Activated T-helper 1 cell treated with anti-CD3 and anti-CD28 coated beads, Interleukin-12 subunit alpha, Interleukin-12 subunit beta, Interleukin-2, Interleukin-4 antibody, amounts not matched to agents 30 ng/mL and 10 ng/mL and 1 ng/mL, durations not matched to agents 14 hours and 24 hours and 36 hours (primary cell): ENCODE measurements at places on chromosomes 16 and 17.
A peak's percentile ranks its signal among the peaks of the same experiment; 100 is the strongest.

DNA sequence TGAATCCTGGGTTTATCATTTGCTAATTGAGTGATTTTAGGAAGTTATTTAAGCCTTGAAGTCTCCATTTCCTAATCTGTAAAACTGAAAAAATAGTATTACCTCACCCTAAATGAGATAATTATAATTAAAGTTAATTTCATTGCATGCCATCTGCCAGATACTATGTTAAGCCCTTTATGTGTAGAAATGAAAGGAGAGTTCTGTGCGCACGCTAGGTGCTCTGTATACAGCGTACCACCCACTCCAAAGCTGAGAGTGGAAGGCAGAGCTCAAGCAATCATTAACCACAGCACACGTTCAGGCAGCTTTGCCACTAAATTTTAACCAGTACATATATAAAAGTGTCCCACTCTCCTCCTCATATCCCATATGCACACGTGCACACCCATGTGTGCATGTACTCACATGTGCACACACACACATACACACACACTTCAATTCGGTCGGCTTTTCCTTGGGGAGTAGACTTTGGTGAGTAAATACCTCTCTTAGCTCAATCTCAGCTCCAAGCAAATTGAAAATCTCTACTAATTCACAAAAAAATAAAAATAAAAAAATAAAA, 204.8 kb downstream of the GRIN2A start:
- DNase-seq: no peak
- H3K27me3 ChIP-seq: no peaks in the 10 kb centered on the region
- H3K4me3 ChIP-seq: no peak overlapping the region
- no peak overlapping the region for H3K27ac ChIP-seq
- no peaks in the 10 kb centered on the region for H3K4me1 ChIP-seq
- no peaks in the 10 kb centered on the region for H3K36me3 ChIP-seq

- H3K4me1 ChIP-seq: peaks cover 72% of the 10 kb centered on the region
- peaks cover 19% of the 10 kb centered on the region for H3K36me3 ChIP-seq
- no peaks in the 10 kb centered on the region for H3K27me3 ChIP-seq
- peak overlapping the region; percentile 79 for H3K4me3 ChIP-seq
- peak overlapping the region; percentile 98 for H3K27ac ChIP-seq
These were observed 3.4 kb upstream of the NAT9 start for GRCh38 chr17:74779501-74779900.

- peaks cover 33% of the 10 kb centered on the region for H3K36me3 ChIP-seq
- H3K27me3 ChIP-seq: no peaks in the 10 kb centered on the region
- H3K27ac ChIP-seq: no peak overlapping the region
- no peak for DNase-seq
These were observed 46.7 kb upstream of the SLC5A10 start for GRCh38 chr17:18905226-18905625.

- no peak overlapping the region for H3K27ac ChIP-seq
- no peak for DNase-seq
- H3K4me1 ChIP-seq: peaks cover 44% of the 10 kb centered on the region
These were observed 18.5 kb downstream of the CYTH1 start for GRCh38 chr17:78763561-78763960.

GRCh38 chr17:69639096-69639495, 224.6 kb downstream of the MAP2K6 start:
- H3K27ac ChIP-seq: no peak overlapping the region
- no peak overlapping the region for H3K4me3 ChIP-seq
- no peaks in the 10 kb centered on the region for H3K4me1 ChIP-seq
- no peaks in the 10 kb centered on the region for H3K36me3 ChIP-seq
- no peaks in the 10 kb centered on the region for H3K27me3 ChIP-seq

GRCh38 chr17:79042421-79043190, 18.6 kb downstream of the C1QTNF1 start:
- DNase-seq: peak; percentile 17
- H3K36me3 ChIP-seq: no peaks in the 10 kb centered on the region
- no peak overlapping the region for H3K27ac ChIP-seq
- no peaks in the 10 kb centered on the region for H3K27me3 ChIP-seq
- H3K4me3 ChIP-seq: no peak overlapping the region
- no peaks in the 10 kb centered on the region for H3K4me1 ChIP-seq

DNA sequence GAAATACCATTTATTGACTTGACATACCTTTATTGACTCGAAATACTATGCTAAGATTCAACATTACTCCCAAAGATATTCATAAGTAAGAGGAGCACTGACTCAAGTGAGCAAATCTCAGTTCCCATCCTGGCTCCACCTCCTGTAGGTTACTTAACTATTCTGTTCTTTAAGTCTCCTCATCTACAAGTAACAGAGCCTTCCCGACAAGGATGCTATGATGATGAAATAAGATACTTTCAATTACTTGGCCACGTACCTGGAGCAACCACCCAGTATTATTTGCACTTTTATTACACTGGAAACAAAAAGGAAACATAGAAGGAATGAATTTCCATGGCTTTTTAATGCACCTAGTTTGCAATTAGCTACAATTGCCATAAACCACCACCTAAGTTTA, 16.3 kb downstream of the KANSL1 start:
- no peaks in the 10 kb centered on the region for H3K27me3 ChIP-seq
- H3K4me1 ChIP-seq: peaks cover 62% of the 10 kb centered on the region
- H3K4me3 ChIP-seq: no peak overlapping the region
- peaks cover 24% of the 10 kb centered on the region for H3K36me3 ChIP-seq

GRCh38 chr17:47276868-47277267, 23.2 kb downstream of the ITGB3 start:
- H3K4me3 ChIP-seq: no peak overlapping the region
- no peaks in the 10 kb centered on the region for H3K36me3 ChIP-seq
- no peak for DNase-seq
- H3K27ac ChIP-seq: no peak overlapping the region
- peaks cover 23% of the 10 kb centered on the region for H3K27me3 ChIP-seq
- peaks cover 7% of the 10 kb centered on the region for H3K4me1 ChIP-seq

DNA sequence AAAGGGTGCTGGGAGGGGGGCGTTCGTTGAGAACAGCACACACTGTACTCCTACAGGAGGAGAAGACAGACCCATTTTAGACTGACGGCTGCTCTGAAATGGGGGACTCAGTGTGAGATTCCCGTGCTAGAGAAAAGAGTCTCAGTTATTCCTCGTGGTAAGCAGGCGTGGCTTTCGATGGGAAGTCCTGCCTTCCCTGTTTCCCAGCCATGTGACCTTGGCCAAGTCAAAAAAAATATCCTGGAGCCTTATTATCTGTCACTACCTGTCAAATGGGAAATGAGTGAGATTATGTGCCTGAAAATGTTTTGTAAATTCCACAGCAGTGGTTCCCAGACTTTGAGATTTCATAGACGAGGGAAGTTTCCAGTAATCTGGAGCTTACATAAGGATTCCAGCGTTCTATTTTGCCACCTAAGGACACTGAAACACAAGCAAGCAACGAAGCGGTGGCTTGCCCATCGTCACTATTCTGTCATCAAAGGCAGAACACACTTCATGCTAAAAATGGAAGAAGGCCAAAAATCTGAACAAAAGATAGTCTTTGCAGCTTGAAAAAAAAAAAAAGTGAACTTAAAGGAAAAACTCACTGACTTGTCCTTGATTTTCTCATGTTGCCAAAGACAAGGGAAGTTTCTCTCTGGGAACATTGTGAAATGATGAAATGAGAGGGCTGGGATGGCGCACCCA, 253.4 kb upstream of the RPL38 start:
- H3K27ac ChIP-seq: no peak overlapping the region
- H3K36me3 ChIP-seq: no peaks in the 10 kb centered on the region
- peaks cover 10% of the 10 kb centered on the region for H3K27me3 ChIP-seq
- no peak overlapping the region for H3K4me3 ChIP-seq
- DNase-seq: no peak

DNA sequence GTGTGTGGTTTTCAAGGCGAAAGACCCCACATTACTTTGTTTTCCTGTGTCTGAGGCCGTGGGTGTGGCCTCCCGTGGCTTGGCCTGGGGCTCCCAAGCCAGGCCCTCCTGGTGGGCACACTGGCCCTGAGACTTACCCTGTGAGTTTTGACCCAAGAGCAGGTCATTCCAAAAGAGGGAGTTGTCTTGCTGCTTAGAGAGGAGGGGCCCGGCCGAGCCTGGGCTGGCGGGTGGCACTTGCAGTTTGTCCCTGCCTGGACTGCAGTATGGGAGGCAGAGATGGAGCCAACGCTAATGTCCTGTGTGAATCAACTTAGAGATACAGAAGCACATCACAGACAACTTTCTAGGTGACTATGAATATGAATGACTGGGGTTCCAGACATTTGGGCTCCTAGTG, 22.7 kb downstream of the PLEKHG4 start:
- peaks cover 2% of the 10 kb centered on the region for H3K27me3 ChIP-seq
- no peak for DNase-seq
- no peak overlapping the region for H3K27ac ChIP-seq
- H3K4me1 ChIP-seq: peaks cover 5% of the 10 kb centered on the region
- H3K36me3 ChIP-seq: no peaks in the 10 kb centered on the region

DNA sequence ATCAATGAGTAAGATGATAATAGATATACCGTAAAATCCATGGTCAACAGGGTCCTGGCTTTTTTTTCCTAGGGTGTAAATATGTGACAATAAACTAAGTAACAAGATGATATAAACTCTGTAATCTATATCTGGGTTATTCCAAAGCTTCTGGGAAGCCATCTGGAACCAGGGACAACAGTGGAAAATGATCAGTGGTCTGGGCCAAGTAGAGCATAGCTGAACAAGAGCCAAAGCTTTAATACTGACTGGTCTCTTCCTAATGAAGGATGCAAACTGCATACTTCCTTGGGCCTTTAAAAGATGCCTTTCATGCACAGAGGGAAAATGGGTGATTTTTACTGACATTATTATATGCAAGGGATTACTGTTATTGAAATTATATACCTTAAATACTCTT, 8.9 kb downstream of the CA10 start:
- H3K27me3 ChIP-seq: no peaks in the 10 kb centered on the region
- no peak overlapping the region for H3K4me3 ChIP-seq
- H3K36me3 ChIP-seq: no peaks in the 10 kb centered on the region
- no peak for DNase-seq
- no peak overlapping the region for H3K27ac ChIP-seq

GRCh38 chr17:28466521-28467048, 6.9 kb upstream of the SLC13A2 start:
- no peak for DNase-seq
- H3K27ac ChIP-seq: no peak overlapping the region
- peaks cover 21% of the 10 kb centered on the region for H3K27me3 ChIP-seq
- H3K36me3 ChIP-seq: no peaks in the 10 kb centered on the region
- peaks cover 27% of the 10 kb centered on the region for H3K4me1 ChIP-seq
- H3K4me3 ChIP-seq: no peak overlapping the region

DNA sequence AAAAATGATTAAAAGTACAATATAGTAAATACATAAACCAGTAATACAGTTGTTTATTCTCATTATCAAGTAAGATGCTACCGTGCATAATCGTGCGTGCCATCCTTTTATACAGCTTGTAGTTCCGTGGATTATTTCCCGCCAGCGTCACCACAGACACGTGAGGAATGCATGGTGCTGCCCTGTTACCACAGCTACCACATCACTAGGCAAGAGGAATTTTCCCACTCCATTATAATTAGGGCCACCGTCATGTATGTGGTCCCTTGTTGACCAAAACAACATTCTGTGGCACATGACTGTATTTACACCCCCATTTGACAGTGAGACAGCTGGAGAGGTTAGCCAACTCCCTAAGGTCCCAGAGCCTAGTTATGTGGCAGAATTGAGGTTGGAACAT, 30.5 kb upstream of the LGALS9 start:
- H3K27me3 ChIP-seq: no peaks in the 10 kb centered on the region
- H3K27ac ChIP-seq: no peak overlapping the region
- H3K4me1 ChIP-seq: peaks cover 34% of the 10 kb centered on the region
- peaks cover 31% of the 10 kb centered on the region for H3K36me3 ChIP-seq
- DNase-seq: no peak
- H3K4me3 ChIP-seq: no peak overlapping the region

DNA sequence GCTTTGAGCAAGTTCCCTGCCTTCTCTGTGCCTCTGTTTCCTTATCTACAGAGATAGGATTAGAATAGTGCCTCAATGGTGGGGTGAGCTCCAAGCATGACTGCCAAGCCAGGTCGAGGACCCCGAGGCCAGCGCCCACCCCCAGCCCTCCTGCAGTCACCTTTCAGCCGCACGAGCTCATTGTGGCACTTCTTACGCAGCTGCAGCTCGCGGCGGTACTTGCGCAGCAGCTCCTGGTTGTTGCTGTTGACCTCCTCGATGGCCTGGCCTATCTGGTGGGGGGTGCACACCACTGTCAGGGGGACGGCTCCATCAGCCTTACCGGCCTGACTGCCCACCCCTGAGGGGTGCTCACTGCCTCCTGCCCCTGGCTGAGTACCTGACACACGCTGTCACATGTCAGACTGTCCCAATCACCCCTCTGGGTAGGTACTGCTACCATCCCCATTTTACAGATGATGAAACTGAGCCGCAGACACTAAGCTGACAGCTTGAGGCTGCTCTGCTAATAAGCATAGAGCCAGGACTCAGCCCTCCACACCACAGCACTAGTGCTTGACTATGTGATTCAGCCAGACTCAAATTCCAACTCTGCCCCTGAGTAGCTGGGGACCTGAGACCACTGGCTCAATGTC, 31.3 kb downstream of the KATNB1 start:
- H3K27ac ChIP-seq: no peak overlapping the region
- no peaks in the 10 kb centered on the region for H3K4me1 ChIP-seq
- no peaks in the 10 kb centered on the region for H3K36me3 ChIP-seq
- H3K27me3 ChIP-seq: peaks cover 3% of the 10 kb centered on the region

DNA sequence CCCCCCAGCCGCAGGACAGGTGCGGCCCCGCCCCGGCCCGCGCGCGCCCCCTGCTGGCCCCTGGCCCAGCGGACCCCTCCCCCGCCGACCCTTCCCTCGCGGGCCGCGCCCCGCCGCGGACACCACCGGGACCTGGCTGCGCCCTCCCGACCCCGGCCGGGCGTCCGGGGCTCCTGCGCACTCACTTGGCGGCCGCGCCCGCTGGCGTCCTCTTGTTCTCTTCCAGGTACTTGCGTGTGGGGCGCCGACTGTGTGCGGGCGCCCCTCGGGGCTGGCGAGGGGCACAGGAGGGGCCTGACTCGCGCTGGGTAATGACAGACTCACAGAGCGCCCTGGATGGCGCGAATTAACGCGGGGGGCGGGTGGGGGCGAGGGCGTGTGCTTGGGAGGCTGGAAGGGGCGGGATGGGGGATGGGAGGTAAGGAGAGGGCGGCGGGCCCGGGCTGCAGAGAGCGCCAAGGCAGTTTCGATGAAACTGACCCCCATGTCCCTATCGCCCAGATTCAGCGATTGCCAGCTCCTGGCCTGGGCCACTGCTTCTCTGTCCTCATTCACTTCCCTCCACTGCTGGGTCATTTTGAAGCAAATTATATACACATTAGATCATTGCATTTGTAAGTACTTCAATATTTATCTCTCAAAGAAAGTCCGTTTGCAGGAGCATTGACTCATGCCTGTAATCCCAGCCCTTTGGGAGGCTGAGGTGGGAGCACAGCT, 445 bp upstream of the DBNDD1 start:
- no peak overlapping the region for H3K27ac ChIP-seq
- peak overlapping the region; percentile 73 for H3K4me3 ChIP-seq
- H3K27me3 ChIP-seq: peaks cover 20% of the 10 kb centered on the region

DNA sequence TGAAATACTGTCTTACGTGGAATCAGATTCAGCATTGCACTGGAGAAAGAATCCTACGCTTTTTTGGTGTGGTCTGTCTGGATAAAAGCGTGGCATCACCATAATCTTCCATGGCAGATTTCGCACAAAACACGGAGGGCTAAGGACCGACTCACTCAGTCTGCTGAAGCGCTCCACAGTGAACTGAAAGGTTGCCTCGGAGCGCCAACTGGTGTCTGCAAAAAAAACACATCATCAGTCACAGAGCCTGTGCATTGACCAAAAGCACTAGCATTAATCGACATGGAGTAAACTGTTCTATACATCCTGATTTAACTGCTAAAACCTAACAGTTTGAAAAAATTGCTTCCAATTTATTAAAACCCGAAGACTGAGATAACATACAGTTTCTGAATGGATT, 40.5 kb downstream of the USP7 start:
- no peaks in the 10 kb centered on the region for H3K27me3 ChIP-seq
- peaks cover 41% of the 10 kb centered on the region for H3K36me3 ChIP-seq
- peak overlapping the region; percentile 11 for H3K27ac ChIP-seq
- H3K4me1 ChIP-seq: peaks cover 53% of the 10 kb centered on the region
- H3K4me3 ChIP-seq: no peak overlapping the region
